ENCODE measurements at places on chromosomes 6 and 20. TPM values are rescaled to one million over a fixed set of nuclear protein-coding genes. Genes with fewer than 3 reads are reported as not detected.

Gene WFDC12
- not detected for polyA plus RNA-seq

Gene BTNL2
- polyA plus RNA-seq = not detected

Gene FAXC
- polyA plus RNA-seq = 0.45 TPM

Gene LY6G6D
- not detected for polyA plus RNA-seq

Gene SLC22A16
- polyA plus RNA-seq = not detected

Gene OXT
- polyA plus RNA-seq = not detected

Gene LY6G6C
- polyA plus RNA-seq = 0.18 TPM

Gene RARS2
- 14.5 TPM for polyA plus RNA-seq

Gene MRPL2
- 92.7 TPM for polyA plus RNA-seq

Gene LTB
- polyA plus RNA-seq = 0.61 TPM

Gene RNF5
- polyA plus RNA-seq = 118 TPM

All from right cardiac atrium (tissue), 5 donors.